HS-27A (cell line): ENCODE measurements at places on chromosomes 7 and 10.

DNA sequence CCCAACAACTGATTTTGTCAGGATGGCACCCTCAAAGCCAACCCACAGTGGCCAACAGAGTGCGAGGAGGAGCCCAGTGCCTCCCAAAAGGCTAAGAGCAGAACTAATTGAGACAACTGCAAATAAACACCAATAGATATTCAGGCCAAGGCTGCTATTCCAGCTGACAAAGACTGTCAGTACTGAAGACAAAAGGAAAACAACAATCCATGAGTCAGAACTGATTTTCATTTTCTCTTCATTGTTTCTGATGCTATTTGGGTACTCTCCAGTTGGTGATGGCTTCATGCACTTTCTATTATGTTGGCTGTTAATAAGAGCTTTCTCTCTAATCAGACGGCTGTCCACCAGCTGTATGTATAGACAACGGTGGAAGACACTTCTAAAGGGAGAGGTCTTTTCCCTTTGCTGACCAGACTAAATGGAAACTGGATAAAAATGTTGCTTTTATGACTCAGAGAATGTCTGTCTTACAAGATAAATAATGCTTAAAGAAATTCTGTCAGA lies 515.9 kb downstream of the PARD3 start:
- no peak for DNase-seq

GRCh38 chr7:134891262-134891695 lies 95.0 kb upstream of the AGBL3 start:
- no peak for DNase-seq

DNA sequence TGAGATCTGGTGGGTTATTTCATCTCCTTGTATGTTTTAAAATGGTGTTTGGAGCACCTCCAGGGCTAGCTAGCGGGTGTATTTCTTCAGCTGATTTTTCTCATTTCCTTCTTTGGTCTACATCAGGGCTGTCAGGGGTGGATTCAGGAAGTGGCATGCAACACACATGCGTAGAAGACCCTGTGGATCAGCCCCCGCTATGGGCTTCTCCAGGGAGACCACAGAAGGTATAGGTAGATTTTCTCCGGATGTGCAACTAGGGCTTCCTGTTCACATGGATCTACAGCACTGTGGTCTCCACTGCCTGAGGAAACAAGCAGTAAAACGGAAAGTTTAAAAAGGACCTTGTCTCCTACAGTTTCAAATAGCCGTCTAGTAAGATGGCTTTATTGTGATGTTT lies 10.4 kb downstream of the NUB1 start:
- no peak for DNase-seq

DNA sequence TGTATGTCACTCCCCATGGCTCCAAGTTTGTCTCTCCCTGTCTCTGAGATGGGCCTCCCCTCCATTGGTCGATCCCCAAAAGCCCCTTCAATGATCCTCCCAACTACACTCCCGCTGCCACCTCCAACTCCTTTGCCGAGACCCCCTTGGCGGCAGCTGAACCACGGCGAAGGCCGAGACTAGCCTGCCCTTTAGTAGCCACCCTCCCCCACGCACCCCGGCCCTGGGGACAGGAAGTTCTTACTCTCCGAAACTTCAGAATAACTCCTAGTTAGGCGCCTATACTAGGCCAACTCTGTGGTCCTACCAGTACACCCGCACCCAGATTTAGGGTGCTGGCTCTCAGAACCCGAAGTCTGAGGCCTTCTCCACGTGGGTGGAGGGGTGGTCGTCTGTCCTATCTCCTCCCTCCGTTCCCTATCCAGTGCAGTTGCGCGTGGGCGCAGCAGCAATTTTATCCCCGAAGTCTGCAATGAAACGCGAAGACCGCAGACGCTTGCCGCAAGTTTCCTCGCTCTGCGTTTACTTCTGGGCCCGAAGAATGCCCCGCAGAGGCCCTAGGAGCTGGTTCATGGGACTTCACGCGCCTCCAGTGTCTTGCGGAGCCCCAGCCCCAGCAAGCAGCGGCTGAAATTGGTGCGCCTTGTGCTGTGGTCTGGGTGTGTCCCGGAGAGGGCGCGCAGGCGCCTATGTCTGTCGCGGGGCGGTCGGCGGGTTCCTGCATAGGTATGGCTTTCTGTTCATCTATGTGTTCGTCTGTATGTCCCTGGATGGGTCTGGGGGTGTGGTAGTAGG lies 82.6 kb upstream of the SLF2 start:
- DNase-seq = no peak

DNA sequence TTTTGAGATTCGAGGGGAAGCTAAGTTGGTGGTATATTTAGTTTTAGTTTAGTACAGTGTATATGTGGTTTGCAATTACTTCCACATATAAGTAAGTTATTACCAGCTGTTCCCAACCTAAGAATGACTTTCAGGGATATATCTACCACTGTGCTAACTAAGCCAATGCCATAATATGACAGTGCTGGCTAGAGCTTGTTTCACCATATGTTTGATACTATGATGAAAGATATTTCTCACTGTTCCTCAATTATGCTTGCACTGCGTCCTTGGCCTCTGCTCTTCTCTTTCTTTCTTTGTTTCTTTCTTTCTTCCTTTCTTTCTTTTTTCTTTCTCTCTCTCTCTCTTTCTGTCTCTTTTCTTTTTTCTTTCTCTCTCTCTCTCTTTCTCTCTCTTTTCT lies 113.8 kb upstream of the SKAP2 start:
- no peak for DNase-seq

DNA sequence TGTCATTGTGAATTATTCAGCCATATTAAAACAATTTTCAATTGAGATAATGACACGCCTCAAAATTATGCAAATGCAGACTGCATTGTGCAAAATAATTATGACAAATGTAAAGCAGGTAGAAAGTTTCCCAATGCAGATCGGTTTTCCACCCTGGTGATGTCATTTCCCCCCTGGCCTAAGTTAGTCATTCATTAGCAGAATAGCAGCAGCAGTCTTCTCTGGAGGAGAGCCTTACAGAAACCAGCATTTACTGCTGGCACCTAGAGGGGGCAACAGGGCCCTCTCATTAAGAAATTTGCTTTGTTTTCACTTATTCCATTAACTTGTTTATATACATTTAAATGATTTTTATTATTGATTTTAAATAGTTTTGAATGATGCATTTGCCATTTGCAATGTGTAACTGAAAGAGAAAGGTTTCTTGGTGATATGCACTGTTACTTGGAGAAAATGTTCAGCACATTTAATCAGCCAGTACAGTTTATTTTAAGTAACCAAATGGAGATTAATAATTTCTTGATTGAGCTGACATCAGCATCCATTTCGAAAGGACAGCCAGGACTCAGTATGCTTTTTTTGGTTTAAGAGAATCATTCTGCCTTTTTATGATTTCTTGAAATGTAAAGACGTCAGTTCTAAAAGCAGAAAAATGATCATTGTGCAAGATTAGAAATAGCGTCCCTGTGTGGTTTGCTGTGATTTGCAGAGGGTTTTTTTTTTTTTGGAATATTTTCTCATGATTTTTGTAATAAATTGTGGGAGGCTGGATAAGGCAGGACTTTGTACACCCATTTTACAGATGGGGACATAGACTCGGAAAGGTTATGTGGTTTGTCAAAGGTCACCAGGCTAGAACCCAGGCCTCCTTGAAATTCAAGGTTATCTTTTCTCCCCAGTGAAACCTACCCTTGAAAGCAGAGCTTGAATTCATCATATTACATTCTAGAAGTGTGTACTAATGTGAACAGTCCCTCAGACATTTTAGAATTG lies 3.5 kb downstream of the ARID5B start:
- DNase-seq = no peak

- no peak for DNase-seq
Measured at GRCh38 chr10:6327961-6328698, 125.4 kb downstream of the PFKFB3 start.

DNA sequence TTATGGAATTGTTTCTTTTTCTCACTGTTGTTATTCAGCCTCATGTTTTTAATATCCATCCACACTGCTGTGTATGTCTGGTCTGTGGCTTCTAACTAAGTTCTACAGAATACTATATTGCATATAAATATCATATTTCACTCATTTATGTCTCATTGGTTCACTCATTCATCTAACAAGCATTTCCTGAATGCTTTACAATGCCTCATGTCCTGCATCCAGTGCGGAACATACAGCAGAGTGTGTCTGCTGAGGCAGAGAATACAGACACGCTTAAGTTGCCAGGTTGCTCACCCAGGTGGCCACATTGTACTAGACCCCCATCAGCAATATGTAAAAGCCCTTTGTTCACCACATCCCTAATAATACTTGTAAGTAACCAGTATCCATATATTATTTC lies 111.8 kb upstream of the CNTNAP2 start:
- DNase-seq = no peak

- no peak for DNase-seq
Measured at GRCh38 chr7:141695803-141696289, 6.1 kb downstream of the DENND11 start.

DNA sequence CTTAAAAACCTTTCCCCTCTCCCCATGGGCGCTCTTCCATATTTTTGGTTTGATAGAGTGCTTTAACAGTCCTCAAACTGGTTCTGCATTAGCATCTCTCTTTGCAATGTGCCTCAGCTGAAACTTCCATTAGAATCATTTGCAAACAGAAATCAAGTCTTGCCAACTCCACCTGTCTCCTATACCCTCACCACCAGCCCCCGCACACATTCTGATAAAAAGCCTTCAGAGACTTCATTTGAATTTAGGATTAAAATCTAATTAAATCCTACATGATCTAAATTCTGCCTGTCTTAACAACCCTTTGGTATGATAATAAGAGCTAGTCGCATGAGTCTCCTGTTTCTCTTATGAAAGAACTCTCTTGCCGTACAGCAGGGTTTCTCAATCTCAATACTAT lies 384.9 kb upstream of the ETV1 start:
- no peak for DNase-seq

- no peak for DNase-seq
Measured at GRCh38 chr7:75758491-75758890, 13.5 kb downstream of the CCL26 start.

- no peak for DNase-seq
Measured at GRCh38 chr7:126840869-126841268, 411.9 kb downstream of the GRM8 start.

- no peak for DNase-seq
Measured at GRCh38 chr7:72416846-72417245, 4.7 kb upstream of the CALN1 start.

- DNase-seq = no peak
Measured at GRCh38 chr7:6277476-6277875, 5.1 kb upstream of the CYTH3 start.
